Left kidney (tissue), 8 donors: ENCODE measurements at places on chromosomes 5 and 9.

GRCh38 chr9:130288926-130289690 lies 23.5 kb downstream of the HMCN2 start:
- no peak for DNase-seq

DNA sequence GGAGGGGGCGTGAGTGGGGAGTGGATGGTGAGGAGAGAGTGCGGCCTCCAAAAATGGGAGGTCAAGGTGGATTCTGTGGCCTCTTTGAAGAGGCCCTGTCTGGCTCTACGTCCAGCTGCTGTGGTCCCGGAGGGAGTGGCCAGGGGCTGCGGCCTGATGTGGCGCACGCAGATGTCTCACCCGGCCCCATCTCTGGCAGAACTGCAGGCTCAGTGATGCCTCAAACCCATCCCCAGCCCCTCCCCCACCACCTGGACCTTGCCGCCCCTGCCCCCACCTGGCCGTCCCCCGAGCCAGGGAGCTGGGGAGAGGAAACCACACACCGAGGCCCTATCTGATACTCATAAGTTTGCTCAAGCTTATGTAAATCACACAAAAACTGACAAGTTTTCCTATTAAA lies 267.6 kb downstream of the PBX3 start:
- no peak for DNase-seq

GRCh38 chr5:53915120-53915519 lies 354.7 kb downstream of the NDUFS4 start:
- no peak for DNase-seq

- DNase-seq: no peak
These were observed 37.4 kb downstream of the C9orf50 start for GRCh38 chr9:129583308-129584038.

- no peak for DNase-seq
These were observed 402.3 kb upstream of the ZNF608 start for GRCh38 chr5:125148706-125149105.

DNA sequence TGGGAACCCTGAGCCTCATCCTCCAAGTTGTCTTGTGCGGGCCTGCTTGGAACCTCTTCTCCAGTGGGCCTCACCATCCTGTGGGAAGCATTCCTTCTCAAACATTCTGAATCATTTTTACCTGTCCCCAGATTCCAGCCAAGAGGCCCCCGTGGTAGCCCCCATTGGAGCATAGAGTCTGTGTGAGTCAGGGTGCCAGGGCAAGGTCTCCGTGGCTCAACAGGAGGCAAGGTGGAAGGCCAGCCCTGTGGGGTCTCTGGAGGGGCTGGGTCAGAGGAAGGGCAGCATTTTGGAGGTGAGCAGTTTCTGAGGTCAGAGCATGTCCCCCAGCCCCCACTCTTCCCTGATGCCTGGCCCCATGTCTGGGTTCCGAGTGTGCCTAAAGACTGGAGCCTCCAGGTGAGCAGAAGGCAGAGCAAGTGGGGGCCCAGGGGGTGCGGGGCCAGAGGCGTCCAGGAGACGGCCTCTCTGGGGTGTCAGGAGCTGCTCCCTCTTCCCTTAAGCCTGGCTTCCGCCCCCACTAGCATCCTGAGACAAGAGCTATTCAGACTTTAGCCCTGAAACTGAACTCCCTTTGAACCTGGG lies 2.1 kb downstream of the CACNA1B start:
- no peak for DNase-seq

GRCh38 chr9:97771641-97772040 lies 74.5 kb upstream of the XPA start:
- no peak for DNase-seq

GRCh38 chr9:125534971-125535701 lies 171.9 kb downstream of the MAPKAP1 start:
- DNase-seq: no peak

DNA sequence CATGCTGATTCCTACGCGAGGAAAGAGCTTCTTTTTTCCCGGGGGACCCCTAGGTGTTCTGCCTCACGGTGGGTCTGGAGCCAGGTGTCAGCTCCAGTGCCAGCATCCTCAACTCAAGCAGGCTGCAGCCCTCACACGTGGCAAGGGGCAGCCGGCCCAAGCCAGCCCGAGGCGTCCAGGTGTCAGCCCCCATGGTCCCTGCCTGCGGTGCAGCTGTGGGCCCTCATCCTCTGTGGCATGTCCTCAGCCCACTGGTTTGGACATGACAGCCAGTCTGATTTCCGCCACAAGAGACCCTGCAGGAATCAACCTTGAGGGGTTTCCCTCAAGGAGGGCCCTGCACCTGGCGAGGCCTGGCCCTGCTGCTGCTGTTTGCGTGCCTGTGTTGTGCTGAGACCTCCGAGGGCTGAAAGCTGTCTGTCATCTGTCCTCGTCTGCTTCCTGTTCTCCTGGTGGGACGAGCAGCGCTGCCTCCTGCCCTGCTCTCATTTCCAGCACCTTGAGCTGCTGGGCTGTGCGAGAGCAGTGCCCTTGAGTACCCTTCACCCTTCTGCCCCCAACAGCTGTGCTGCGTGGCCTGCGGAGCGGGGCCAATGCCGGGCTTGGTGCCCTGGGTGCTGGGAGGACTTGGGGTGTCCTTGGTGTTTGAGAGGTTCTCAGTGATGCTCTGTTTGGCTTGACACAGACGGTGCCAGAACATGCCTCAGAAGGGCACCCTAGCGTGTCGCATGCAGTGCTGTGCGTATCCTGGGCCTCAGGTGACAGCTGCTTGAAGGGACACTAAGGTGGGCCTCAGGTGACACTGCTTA lies 137.6 kb downstream of the CACNA1B start:
- no peak for DNase-seq

GRCh38 chr5:5430136-5430535 lies 7.7 kb downstream of the ICE1 start:
- no peak for DNase-seq

DNA sequence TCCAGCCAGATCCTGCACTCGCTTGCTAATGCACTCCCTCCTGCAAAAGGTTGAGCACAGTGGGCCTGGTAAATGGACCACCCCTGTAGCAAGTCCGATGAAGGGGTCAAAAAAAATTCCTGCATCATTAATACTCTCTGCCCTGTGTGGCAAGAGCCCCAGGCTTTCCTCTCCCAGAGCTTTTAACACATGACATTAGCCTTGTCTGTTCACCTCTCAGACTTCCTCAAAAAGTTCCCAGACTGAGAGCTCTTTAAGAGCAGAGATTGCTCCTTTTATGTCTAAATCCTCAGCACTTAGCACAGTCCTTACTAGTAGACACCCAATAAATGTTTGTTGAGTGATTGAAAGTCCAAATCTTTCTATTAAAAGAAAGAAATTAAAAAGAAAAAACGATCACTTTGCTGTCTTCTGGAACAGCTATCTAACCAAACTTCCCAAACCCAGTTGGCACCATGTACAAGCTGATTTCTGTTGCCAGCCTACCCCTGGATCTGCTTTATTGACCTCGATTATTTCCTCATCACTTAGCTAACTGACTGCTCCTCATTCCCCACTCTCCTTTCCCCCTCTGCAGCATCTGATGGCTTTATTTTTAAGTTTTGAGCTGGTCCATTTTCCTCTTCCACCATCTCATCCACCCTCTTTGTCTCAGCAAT lies 209.8 kb downstream of the ENC1 start:
- DNase-seq: no peak

GRCh38 chr5:172234031-172234430 lies 40.1 kb downstream of the EFCAB9 start:
- DNase-seq: no peak

GRCh38 chr5:115487168-115487567 lies 57.4 kb downstream of the FEM1C start:
- DNase-seq: no peak

- no peak for DNase-seq
These were observed 20.0 kb upstream of the GDNF start for GRCh38 chr5:37859805-37860204.

DNA sequence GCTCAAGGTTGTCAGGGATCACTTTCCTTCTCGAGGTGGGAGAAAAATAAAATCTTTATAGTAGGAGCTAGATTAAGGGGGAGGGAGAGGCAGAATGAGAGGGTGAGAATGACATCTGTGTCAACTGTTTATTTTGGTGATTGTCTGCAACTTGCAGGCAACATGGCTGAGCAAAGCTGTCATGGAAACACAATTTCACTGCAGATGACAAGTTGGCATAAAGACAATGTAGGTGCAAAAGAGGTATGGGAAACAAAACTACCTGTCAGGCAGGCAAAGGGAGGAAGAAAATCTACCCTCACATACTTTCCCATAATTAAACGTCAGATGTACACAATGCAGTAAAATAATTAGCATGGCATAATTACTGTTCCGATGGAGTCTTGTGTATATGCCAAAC lies 167.4 kb downstream of the SLIT3 start:
- DNase-seq: no peak

GRCh38 chr5:16234598-16234997 lies 55.0 kb upstream of the MARCHF11 start:
- no peak for DNase-seq

DNA sequence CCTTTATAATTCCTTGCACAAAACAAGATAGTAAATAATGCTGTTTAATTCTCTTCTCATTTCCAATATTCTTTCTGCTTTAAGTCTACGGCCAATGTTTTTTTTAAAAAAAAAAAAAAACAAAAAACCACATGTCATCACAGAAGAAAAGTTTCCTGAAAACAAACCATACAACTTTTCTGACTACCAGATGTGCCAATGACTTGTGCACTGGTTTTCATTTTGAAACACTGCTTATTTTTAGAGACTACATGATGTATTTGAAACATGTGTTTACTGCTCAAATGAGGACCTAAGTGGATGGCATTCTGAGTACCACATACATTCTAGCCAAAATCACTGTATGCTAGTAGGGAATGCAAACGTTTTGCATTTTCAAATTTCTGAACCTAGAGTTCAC lies 167.9 kb downstream of the GLIS3 start:
- DNase-seq: no peak
